Stimulated activated CD4-positive, alpha-beta T cell treated with anti-CD3 and anti-CD28 coated beads, Interleukin-1b, Interleukin-23, amount 100 ng/mL, for 1 hour (primary cell): ENCODE measurements at places on chromosomes 1 and 21.

DNA sequence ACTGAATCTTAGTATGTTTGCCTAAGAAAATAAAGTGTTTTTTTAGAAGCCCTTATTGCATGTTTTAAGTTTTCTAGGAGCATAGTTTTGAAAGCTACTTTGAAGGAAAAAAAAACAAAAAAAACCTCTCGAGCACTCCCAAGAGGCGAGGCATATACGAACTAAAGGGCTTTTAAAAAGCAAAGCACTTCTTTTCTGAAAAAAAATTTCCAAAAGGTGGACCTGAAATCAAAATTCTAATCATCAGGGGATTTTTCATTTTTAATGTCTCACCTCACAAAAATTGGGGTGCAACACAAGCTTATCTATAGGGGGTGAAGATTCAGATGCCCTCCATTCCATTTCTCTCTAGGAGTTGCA is 594 bp downstream of the GLMN start:
- DNase-seq, result no peak

DNA sequence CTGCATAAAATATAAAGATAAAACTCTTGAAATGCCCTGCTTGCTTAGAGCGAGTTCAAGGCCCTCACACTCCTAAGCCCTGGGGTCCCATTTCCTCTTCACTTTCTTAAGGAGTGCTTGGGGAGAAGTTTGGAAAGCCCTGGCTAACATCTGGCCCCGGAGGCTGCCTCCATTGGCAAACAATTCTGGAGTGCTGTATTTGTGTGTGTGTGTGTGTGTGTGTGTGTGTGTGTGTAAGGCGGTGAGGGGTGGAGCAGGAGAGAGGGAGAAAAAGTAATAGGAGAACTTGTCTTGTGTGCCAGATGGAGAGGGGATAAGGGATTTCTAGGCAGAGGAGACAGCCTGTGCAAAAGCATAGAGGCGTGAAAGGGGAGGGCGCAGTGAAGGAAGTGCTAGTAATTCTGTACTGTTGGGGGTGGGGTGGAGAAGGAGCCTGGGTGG is 578 bp upstream of the TRIM62 start:
- DNase-seq, result no peak

- no peak for DNase-seq
Observed at GRCh38 chr1:211145944-211146343, 12.0 kb upstream of the KCNH1 start.

DNA sequence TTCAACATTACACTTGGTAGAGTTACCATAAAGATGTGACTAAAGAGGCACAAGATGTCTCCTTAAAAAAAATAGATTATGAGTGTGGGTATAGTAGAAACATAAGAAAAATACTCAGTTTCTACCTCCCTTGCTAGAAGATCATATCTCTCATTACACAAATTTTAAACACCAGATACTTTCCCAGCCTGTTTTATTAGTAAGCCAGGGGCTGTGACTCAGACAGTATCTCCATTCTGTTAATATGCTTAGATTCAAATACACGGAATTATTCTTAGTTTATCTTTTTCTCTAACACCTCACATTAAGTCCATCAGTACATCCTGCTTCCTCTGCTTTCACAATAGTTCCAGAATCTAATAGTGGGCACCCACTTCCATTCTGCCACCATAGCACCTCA is 561.8 kb upstream of the ADAMTS5 start:
- DNase-seq, result no peak

DNA sequence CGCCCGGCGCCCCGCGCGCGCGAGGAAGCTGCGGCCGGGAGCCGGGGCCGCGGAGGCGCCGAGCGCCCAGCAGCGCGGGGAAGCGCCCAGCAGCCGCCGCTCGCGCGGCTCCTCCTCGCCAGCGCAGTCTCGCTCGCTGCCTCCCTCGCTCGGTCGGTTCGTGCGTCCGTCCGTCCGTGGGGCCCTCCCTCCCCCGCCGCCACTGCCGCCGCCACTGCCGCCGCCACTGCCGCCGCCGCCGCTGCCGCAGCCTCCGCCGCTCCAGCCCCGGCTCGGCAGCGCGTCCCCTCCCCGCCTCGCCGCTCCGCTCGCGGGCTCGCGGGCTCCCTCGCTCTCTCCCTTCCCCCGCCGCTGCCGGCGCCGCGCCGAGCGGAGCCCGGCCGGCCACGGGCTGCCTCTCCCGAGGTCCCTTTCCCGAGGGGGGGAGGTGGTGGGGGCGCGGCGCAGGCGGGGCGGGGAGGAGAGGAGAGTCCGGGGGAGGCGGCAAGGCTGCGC is at the start of gene KCND3:
TSS of gene KCND3 (minus strand) at position 138 of the 495 bp plus-strand sequence.
- no peak for DNase-seq

GRCh38 chr1:151165281-151165737 is 393 bp downstream of the LYSMD1 start:
- no peak for DNase-seq

DNA sequence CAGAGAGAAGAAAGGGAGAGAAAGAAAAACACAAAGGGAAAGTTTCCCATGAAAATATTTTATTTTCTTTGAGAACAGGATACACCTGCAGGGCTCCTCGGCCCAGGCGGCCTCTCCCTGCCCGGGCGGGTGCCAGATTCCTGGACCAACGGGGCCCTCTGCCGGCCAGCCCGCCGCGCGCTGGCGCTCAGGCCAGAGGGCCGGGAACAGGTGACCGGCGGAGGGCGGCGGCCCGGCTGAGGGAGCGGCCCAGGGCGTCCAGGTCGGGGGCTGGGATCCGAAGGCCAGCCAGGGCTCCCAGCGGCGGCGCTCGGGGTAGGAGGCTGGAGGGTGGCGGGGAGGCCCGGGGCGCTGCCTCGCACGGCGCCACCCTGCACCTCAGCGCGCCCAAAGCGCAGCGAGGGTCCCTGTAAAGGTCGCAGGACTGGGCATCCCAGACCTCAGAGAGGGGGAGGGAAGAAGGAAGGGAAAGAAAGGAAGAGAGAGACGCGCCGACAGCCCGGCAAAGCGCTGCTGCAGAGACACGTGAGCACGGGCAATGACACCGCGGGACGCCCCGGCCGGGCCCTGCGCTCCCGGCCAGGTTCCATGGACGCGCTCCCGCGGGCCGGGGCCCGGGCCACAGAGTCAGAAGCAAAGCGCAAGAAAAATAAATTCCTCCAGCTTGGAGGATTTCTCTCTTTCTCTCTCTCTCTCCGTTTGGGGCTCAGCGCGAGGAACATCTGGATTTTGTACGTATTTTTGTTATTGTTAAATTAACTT is 927 bp downstream of the WNT9A start:
- peak; percentile 21 for DNase-seq

DNA sequence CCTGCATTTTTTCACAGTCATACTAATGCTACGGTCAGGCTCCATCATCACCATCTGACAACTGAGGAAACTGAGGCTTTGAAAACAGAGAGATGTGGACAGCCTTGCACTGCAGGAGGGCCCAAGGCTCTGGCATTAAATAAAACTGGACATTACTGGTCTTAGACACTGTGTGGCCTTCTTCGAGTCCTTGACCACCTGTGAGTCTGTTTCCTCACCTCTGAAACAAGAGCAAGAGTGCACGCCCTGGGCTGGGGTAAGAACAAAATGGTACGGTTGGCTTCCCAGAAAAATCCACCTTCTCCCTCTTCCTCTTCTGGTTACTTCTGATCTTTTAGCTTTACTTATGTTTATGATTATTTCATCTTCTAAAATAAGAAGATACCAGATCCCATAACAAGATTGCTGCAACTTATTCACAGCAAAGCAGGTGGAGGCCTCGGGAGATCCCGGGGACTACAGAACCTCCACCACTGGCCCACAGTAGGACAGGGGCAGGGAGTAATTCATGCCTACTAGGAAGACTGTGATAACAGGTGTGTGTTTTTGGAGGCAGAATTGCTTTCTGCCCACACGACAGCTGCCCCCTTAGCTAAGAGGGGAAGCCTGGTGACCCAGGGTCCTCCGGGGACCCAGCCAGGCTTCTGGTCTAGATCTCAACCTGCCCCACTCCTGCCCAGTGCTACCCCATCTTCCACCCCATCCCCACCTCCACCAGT is 156.4 kb upstream of the EDN2 start:
- DNase-seq, result no peak

DNA sequence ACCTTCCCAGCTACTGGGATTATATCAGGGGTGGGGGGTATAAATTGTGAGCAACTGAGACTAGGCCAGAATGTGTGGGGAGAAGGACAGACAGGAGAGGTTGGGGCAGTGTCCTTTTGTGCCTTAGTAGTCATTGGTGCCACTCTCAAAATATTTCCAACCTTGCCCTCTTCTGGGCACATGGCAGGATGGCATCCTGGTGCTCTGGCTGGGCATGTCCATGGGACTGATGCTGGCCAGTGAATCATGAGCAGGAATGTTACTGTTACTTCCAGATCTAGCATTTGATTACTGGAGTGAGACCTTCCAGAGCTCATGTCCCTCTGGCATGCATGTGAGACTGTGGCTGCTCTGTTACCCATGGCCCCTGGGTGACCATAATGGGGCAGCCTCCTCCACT is 151.2 kb downstream of the MATN1 start:
- no peak for DNase-seq

DNA sequence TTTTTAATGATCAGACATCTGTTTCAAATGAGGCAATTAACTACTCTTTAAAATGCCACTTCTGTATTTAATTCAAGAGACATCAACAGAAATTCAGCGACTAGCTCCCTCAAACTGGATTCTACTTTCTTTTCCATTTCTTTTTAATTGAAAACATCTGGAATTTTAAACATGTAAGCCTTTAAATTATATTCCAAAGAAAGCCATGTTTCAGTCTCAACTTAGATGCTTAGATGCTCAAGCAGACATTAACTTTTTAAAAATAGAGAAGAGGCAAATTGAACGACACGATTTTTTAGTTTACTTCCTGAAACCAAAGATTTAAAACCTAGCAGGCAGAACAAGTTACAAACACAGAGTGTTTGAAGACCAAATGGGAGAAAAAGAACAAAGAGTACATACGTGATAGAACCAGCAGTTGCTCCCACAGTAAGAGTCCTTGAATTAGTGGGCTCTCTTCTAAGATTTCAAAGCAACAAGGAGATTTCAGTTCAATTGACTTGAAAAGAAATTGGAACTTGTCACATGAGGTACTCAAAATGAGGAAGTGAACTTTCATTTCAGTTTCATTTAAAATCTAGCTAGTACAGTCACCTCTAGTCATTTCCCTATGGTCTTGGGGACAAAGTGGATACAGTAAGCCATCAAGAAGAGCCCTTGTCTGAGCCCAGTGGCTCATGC is at the start of gene CTSS:
TSS of gene CTSS (minus strand) at position 483 of the 681 bp plus-strand sequence. CDS start 1,015 bp downstream, outside the sequence.
- DNase-seq, result no peak

DNA sequence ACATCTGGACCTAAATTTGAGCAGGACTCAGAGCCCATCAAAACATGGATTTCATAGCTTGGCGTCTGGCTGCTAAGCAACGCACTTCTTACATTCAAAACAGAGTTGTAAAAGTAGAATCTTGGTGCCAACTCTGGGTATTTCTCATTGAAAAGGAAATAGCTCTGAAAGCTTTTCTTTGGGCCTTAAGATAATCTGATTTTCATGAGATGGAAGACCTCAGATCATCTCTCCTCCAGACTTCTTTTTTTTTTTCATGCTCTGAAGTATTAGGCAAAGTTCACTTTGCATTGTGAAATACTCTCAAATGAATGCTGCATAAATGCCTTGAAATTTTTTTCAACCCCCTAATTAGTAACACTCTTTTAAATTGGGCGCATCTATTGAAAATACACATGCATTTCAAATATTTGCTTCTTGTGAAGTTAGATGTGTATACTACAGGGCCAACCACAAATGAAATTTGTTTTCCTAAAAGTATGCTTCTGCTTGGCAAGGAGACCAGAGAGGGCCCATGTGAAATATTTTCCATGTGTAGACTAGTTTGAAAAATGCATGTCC is 4.2 kb downstream of the ADAMTS5 start:
- no peak for DNase-seq

DNA sequence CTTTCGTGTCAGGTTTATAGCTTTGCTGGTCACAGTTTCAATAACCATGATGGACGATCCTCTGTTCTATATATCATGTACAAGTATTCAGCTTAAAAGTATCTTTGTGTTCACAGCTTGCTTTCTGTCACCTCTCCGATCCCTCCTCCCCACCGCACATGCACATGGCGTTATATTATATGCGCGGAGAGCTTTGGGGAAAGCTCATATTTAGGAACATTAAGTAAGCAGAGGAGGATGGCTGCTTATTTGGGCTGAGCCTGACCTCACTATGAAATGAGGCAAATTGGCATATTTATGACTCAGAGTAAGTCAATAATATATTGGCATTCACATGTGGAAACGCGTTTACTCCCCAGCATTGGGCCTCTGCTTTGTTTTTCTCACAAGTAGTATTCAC is 360.5 kb downstream of the HLX start:
- DNase-seq, result no peak

- no peak for DNase-seq
Observed at GRCh38 chr1:29236712-29237128, 398 bp downstream of the PTPRU start.

DNA sequence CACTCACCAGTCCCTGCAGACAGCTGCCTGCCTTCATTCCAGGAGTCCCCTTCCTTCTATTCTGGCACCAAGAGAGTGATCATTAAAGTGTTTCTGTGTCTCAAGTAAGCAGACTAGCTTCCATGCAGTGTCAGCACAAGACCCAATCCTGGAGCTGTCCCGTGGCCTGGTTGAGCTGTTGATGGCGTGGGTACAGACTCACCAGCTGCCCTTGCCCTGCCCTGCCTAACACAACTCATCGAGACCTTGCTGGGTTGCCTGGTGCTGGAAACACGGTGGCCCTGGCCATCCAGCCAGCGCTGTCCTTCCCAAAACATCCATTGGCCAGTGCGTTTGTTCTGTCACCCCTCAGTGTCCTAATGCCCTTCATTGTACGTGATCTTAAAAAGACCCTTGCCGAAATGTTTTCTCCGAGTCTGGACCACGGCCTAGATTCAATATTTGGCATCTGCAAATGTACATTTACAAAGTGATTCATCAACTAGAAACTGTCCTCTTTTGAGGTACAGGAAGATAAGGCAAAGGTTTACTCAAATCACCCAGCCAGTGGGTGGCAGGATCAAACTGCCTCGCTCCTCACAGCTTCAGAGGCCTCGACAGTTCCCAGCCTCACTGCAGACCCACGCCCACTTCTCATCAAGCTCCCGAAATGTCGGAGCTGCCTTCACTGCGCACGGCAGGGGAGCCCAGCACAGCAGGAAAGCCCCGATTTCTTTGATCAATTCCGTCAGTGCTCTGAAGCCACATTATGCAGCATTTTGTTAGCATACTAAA is 494.2 kb downstream of the KIF26B start:
- no peak for DNase-seq

DNA sequence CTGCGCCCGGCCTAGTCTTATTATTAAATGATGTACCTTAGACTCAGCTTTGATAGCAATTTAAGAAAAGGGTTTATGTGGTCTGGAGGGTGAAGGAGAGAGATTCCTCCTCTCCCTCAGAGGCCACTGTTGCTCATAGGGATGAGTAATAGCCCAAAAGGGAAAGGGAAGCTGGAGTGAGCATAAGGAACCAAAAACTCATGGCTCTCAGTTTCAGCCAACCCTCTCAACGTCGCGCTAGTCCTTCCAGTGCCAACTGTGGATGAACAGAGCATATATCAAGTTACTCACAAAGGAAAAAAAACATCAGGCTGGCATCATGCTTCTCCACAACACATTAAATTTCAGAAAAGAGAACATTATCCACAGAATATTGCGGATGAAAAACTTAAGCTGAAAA is 8.3 kb upstream of the GPR89B start:
- DNase-seq, result no peak
